Activated CD8-positive, alpha-beta memory T cell treated with anti-CD3 and anti-CD28 coated beads for 1 hour (primary cell): ENCODE measurements at places on chromosomes 7 and 10.

DNA sequence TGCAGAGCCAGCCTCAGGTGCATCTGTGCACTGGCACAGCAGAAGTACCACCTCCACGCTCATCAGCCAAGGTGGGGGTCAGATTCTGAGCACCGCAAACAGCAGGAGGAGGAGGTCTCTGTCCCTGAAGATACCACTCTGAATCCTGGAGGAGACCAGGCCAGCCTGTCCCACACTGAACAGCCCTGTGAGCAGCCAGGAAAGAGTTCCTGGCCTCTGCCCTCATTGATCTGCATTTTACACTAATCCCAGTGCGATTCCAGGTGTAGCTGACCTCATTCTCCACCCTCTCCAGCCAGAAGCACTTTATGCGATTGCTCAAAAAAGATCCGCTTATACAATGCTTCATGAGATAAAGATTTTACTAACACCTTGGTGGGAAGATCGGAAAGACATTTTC lies 99.1 kb upstream of the CACUL1 start:
- DNase-seq, result no peak

DNA sequence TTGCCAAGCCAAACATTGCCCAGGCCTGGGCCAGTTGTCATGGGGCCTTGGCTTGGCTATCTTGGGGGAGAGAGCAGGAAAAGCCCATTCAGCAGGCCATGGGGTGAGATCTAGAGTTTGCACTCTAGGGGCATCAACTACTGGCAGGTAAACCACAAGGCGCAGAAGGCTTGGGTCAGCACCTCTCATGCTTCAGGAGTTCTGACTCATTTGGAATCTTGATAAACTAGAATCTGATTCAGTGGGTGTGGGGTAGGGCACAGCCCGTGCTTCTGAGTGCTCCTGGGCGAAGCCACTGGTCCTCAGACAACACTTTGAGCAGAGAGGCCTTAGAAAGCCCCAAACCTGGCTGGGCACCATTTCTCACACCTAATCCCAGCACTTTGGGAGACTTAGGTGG lies 81.1 kb downstream of the RGS10 start:
- no peak for DNase-seq

DNA sequence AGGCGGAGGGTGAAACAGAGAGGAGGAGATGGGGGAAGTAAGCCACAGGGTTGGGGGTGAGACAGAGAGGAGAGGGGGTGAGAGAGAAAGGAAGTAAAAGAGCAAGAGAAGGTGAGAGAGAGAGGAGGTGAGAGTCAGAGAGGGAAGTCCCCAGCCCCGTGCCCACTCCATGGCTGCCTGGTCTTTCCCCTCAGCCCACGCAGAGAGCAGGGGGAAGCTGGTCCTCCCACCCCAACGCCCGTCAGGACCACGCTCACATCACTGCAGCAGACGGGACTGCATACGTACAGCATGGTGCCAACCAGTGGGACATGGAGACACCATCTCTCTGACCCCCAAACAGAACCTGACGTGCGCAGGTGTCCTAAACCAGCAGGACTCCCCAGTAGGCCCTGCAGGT lies 12.1 kb upstream of the PDGFA start:
- no peak for DNase-seq

GRCh38 chr7:38674513-38674912 lies 43.3 kb upstream of the AMPH start:
- no peak for DNase-seq

DNA sequence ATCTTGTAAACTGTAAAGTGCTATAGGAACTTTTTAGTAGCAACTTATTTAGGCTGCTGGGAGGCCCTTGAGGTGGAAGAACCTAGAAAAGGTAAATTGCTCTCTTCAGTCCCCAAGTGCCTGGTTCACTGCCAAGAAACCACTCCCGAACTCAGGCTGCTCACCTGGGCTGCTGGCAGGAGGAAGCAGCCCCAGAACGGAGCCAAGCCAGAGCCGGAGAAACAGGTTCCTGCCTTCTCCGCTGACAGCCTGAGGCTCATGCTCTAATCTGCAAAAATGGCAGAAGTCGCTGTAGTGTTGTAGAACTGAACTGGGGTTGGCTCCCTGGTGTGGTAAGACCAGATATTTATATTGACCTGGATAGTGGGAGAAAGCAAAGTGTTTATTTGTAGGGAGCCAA lies 136.0 kb downstream of the CUL2 start:
- no peak for DNase-seq

DNA sequence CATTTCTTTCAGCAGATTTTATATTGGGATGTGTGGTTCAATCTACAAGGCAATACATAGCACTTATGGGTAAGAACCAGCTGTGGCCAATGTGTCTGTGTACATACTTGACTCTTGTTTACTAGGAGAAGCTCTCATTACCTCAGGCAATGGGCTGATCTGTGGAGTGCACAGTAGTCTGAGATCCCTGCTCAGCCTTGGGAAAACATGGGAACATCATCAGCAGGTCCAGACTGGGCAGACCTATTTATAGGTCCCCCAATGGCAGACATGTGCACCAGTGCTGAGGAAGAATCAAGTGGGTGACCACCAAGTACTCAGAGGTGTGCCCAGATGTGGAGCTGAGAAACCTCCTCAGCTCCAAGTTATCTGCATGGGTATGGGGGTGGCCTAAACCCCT lies 349.7 kb downstream of the KIF20B start:
- DNase-seq, result no peak

DNA sequence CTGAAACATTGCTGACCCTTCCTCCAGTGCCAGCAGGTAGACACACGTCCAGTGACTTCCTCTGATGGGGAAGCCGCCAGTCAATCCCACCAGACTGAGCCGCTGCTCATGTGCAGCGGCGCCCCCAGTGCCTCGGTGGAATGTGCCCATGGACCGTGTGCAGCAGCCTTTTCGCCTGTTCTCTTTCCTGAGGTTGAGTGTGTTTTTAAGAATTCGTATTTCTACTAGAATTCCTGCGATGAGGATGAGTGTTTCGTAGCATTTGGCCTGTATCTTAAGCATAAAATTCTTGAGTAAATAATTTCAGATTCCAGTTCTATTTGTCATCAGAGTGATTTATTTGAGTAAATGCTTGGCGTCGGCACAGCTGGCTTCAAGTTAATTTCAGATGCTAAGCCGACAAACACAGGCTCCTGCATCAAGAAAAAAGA lies 35.4 kb downstream of the BNIP3 start:
- DNase-seq, result no peak

DNA sequence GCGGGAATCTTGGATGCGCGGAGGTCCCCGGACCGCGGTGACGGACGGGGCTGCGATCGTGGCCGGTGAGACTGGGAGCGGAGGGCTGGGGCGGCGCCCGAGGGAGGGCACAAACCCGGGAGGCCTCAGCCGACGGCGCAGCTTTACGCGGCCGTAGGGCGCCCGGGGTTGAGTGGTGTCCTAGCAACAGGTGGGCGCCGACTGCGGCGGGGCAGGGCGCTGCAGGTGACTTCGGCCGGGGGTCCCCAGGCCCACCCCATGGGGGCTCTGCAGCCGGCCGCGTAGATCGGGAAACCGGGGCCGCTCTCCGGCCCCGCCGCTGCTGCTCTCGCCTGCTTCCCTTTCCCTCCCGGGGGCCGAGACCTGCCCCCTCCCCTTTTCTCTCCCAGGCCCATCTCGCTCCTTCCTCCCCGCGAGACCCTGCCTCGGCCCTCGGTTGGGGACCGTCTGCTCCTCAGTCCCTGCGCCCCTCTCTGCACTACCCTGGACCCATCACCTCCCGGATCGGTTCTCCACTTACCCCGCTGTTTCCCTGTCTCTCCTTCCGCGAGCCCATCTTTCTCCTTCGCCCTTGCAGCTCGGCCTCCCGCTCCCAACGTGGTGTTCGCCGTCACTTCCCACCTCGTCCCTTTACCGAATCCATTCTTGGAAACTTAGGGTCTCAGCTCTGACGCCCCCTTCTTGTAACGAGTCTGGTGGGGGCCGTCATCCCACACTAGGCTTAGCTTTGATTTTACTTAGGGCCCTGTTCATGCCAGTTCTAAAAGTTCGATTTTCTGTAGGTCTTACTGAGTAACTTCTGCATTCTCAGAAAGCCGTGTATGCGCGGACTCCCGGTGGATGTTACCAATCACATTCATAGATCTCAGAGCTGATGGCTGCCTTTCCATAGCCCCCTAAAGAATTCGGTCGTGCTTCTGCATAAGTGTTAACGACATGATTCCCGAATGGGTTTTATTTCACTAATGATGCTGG lies 18.5 kb upstream of the ACBD5 start:
- no peak for DNase-seq

- no peak for DNase-seq
Observed at GRCh38 chr10:111545861-111546605, 469.2 kb downstream of the ADRA2A start.

DNA sequence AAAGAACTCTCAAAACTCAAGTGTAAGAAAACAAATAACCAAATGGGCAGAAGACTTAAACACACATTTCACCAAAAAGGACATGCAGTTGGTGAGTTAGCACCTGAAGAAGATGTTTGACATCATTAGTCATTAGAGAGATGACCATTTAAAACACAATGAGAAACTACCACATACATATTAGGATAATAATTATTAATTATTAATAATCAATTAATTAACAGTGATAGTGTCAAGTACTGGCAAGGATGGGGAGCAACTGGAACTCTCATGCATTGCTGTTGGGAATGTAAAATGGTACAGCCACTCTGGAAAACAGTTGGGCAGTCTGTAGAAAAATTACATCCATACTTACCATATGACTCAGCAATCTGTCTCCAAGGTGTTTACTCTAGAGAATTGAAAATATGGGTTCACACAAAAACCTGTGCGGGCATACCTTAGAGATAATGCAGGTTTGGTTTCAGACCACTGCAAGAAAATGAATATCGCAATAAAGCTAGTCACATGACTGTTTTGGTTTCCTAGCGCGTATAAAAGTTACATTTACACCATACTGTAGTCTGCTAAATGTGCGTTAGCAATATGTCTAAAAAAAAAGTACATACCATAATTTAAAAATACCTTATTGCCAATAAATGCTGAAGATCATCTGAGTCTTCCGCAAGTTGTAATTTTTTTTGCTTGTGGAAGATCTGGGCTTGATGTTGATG lies 30.3 kb downstream of the ARID5B start:
- DNase-seq, result no peak

DNA sequence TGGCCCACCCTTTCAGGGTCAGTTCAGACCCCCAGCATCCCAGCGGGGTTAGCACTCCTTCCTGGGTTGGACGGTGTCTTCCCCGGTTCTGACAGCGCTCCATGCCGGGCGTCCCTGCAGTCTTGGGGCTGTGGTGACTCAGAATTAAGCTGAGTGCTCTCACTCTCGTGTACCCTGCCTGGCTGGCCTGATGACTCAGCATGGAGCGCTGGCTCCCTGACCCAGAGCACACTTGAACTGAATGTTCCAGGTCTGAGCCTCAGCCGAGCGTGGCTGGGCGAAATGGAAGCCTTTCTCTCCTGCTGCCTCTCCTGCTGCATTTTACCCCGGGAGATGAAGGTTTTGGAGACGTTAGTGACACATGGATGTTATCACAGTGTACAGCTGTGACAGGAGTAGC lies 7.1 kb downstream of the BAG3 start:
- DNase-seq, result no peak

DNA sequence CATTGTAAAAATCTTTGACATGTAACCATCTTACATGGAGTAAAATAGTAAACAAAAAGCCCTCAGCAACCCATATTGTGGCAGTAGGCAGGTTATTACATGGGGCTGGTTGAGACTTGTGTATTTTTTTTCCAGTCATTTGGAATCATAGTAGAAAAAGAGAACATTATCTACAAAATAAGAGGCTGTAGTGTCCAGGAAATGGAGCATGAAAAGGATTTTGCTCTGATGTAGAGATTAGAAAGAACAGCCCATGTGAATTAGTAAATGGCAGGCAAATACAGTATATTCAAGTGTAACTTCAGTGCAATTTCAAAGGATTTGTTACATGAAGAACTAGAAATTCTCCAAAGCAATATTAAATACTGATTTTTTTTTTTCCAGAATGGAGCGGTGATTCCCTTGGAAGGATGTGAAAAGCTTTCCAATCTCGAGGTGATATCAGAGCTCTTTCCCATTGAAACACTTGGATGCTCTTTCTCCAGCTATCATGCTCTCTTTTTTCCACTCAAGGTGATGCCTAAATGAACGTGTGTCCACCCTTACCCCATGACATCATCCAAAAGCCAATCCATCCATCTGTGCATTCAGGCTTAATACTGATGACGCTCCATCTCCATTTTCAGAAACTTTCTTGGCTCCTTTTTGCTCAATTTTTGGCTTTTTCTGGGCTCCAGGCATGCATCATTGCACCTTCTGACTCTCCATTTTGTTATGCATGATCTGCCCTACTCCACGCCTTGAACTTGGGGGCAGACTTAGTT lies 1034.7 kb downstream of the TYW1 start:
- DNase-seq, result no peak

DNA sequence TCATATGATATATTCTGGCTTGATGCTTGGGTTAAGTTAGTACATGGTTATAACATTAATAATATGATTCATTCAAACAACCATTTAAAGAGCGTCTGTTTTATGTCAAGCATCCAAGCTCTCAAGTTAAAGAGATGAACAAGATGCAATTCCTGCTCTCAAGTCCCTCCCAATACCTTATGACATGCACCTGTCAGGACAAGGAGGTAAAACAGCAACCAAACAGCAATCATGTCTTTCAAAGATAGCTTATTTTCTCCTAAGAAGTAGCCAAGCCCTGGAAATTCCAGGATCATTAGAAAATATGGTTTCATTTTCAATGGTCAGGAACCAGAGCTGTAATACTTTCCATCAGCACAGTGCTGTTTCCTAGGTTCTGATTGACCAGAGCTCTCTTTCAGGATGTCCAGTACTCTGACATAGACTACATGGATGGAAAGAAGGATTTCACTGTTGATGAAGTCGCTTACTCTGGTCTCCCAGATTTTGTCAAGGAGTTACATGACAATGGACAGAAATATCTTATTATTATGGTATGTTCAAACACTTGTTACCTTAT lies 29.0 kb downstream of the MGAM2 start:
- no peak for DNase-seq

DNA sequence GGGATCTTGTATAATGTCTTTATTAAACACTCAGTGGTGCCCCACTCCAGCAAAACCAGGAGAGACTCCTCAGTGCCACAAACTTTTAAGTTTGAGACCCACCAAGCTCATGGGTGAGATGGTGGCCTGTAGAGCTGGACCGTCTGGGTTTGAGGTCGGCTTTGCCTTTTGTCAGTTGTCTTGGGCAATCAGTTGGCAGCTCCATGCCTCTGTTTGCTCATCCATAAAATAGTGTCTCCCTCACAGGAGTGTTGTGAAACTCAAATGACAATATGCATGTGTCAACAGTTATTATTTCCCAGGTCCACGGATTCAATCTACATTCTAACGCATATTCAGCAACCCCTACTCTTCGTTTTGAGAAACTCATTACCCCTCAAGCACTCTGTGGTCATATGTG lies 367.8 kb upstream of the C7orf33 start:
- no peak for DNase-seq
